Lung microvascular endothelial cell (primary cell): ENCODE measurements at places on chromosomes 13 and 19.

- no peak for DNase-seq
These were observed 8.1 kb downstream of the RPS9 start for GRCh38 chr19:54208784-54209057.

GRCh38 chr19:34851277-34851804, 75.4 kb upstream of the ZNF30 start:
- no peak for DNase-seq

GRCh38 chr13:38328699-38329098, 21.0 kb upstream of the UFM1 start:
- no peak for DNase-seq

- no peak for DNase-seq
These were observed 158.5 kb downstream of the TUBA3C start for GRCh38 chr13:19023115-19023514.

DNA sequence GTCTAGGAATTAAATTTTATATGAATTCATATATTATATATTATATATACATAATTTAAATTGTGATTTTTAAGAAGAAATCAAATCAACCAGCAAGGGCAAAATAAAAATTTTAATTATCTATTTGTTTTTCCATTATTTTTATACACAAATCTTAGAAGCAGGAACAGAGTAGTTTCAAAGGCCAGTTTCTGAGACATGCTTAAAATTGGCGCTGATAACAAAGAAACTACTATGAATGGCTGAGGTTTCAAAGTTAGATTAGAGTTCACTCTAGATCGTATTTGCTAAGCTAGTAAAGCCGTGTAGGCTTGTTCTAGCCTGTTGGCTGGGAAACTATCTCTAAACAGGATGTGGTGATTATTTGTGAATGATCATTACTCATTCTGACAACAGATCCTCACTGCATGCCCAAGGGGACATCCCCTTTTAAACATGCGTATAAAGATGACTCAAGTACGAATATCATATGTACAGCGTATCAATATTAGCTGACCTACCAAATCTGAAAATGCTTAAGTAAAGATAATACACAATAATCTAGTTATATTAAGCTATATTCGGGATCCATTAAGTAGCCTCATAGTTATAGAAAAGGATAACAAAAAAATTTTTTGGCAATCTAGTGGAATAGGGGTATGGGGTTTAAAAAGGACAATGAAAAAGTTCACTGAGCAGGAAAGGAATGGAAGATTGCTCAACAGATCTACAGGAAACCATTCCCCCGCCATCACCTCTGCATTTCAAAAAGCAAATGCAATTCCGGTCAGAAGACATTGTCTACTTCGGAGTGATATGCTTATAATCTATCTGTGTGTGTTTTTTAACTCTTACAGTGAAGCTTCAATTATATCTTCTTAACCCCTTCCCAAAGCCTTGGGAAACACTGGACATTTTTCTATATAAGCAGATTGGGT, 150.1 kb downstream of the SHISA2 start:
- peak; percentile 91 for DNase-seq

- DNase-seq: no peak
These were observed 221.0 kb downstream of the EFNB2 start for GRCh38 chr13:106314417-106314816.

DNA sequence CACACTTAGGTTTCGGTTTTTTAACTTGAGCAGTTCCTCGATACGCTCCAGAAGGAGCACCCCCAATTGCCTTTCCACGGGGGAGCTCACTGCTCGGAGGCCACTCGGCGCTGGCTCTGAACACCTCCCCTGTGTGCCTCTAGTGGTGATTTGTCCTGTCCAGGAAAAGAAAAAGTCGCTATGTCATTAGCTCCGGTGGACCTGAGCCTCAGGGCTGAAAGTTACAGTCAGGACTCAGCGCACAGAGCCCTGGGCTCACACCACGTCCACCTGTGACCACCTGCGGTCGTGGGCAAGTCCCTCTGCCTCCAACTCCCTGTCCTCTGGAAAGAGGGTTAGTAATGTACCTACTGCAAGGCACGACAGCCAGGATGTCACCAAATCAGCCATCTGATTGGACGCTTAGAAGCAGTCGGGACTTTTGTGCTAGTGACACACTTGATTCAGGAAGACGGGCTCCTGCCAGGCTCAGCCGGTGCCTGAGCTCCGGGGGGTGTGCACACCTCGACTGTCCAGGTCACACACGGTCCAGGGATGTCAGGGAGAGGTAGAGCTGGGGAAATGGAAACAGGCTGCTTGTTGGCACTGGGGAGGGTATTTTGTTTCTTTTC, 3.9 kb upstream of the TMPRSS9 start:
- no peak for DNase-seq

DNA sequence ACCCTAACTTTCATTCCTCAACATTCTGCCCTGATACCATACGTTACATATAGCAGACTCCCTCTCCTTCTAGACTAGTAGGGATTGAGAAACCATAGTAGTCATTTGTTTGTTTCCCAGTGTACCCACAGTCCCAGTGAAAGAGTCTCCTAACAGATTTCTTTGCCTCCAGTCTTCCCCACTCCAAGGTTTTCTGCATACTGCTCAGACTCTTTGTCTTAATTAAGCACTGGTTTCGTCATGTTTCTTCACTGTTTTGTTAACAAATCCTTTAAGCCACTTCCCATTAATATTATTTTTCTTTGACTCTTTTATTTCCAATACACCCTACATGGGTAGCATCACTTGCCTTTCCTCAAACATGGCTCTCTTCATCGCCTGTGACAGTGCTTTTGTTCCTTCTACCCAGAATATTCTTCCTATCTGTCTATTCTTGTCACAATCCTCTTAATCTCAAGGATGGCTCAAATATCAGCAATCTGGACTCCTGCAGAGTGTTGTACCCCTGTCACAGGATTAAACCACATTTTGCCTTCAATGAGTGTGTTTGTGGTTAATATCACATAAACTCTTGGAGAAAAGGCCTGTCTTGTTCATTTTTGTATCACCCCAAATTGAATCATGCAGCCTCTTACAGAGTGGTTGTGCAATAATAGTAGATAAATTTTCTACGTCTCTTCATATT, 92.7 kb upstream of the KLF12 start:
- no peak for DNase-seq

GRCh38 chr19:652467-653389, 10.3 kb downstream of the RNF126 start:
- no peak for DNase-seq

GRCh38 chr19:16227837-16228636, 30.3 kb downstream of the AP1M1 start:
- DNase-seq: no peak

DNA sequence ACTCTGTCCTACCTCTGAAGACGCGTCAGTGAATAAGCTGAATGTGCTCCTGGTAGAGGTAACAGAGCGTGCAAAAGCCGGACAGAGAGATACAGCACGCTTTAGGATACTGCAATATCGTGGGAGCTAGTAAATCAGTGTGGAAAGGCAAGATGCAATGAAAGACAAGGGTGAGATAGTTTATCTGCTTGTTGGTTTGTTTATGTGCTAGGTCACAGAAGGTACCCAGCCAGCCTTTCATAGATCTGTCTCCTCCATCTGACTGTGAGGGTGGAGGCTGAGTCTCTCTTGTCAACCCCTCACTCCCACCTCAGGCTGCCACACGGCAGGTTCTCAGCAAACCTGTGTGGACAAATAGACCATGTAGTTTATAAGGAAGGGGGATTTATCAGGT, 904 bp upstream of the GIPC1 start:
- no peak for DNase-seq

GRCh38 chr19:46542428-46543230, 47.0 kb upstream of the PNMA8B start:
- peak; percentile 90 for DNase-seq

- DNase-seq: no peak
These were observed 24.1 kb downstream of the DCAF15 start for GRCh38 chr19:13976446-13976845.

- no peak for DNase-seq
These were observed 1.7 kb downstream of the ZNF446 start for GRCh38 chr19:58477871-58478270.

DNA sequence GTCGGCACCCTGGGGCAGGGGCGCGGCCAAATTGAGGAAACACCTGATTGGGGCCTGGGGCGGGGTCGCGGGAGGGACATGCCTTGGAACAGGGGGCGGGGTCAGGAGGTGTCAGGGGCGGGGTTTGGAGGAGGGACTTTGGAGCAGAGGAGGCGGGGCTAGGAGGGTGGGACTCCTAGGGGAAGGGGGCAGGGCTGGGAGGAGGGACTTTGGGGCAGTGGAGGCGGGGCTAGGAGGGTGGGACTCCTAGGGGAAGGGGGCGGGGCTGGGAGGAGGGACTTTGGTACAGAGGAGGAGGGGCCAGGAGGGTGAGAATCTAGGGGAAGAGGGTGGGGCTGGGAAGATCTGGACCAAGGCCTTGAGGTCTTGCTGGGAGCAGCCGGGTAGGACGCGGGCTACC, 21.9 kb downstream of the GRIN2D start:
- peak; percentile 90 for DNase-seq

- DNase-seq: no peak
These were observed 11.1 kb downstream of the MED25 start for GRCh38 chr19:49829200-49829599.

DNA sequence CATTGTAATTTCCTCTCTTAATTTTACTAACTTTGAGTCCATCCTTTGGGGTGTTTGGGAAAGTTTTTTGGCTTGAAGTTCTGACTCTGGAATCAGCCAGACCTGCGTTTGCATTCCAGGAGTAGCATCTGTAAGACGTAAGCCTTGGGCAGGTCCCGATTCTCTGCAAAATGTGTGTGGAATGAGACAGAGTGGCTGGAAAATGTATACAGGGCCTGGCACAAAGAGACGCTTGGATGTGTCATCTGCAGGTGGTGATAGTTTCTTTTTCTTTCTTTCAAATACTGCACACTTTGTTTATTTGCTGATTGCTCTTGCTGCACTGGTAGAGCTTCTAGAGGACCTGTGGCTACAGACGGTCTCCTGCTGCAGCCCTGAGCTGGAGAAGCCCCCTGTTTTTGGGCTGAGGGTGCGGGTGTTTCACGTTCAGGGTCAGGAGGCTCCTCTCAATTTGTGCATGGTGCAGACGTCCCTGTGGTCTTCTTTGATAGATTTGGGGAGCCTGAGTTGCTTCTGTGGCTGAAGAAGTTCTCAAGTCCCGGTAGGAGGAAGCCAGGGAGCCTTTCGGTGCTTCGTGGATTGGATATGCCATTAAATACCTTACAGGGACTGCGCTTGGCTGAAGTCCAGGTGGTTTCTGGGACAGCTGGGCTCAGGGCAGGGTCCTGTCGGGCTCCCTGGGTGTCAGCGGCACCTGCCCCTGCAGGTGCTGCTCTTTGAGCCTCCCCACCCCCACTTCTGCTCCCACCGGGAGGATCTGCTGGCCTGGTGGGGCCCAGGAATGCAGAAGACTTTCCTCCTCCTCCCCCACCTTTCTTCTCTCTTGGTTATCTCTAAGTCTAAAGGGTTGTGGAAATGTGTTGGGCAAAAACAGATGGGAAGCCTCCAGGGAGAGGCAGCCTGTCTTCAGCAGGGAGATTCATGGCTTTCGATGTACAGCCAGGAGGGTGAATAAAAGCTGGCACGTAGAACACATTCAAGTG, 44.0 kb upstream of the GAS6 start:
- no peak for DNase-seq

DNA sequence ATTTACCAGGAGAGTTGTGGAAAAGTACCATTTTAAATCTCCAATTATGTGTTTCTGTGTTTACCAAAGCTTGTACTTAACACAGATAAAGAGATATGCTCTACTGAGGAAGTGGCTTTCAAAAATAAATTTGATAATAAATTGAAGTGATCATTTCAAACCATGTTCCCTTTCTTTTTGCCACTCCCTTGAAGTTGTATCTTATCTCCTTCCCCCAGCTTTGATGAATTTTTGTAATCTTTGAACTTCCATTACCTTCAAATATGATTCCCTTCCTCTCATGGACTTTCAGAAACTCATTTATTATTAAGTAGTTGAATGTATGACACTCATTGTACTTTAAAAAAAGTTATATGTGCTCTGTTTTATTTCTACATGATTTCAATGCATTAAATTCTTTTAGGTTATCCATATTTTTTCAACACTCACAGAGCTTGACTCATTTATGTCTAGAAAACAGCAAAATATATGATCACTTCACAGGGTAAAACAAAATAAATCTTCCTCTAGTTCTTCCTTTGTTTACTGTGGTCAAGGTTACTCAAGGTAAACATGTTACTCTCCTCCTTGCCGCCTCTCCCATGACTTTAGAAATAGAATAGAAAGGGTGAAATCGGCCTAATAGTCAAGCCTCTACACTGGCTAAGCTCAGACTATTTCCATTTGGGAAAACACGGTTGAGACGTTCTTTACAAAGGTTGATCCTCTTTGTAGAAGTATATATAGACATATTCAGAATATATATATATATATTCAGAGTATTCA, 251.2 kb upstream of the SPRY2 start:
- no peak for DNase-seq

- peak; percentile 1 for DNase-seq
These were observed 156.8 kb downstream of the DNAJC3 start for GRCh38 chr13:95833719-95834118.

GRCh38 chr19:58181902-58182576, 822 bp upstream of the ZNF274 start:
- peak; percentile 59 for DNase-seq

DNA sequence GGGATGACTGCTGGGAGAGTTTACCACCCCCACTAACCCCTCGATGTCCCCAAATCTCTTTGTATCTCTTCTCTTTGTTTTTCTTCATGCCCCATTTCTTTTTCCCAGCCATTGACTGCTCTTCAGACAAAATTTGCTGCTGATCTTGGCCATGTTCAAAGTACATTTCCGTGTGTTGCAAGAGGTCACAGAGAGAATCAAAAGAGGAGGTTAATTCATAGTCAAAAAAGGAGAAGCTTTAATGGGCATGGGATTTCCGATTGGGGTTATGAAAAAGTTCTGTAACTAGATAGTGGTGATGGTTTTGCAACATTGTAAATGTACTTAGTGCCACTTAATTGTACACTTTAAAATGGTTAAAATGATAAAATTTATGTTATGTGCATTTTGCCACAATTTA, 121.1 kb downstream of the FLT1 start:
- DNase-seq: no peak

- DNase-seq: no peak
These were observed 132.5 kb downstream of the ZNF675 start for GRCh38 chr19:23554548-23554947.

- DNase-seq: peak; percentile 63
These were observed 6.9 kb upstream of the ANGPTL4 start for GRCh38 chr19:8357007-8357521.

DNA sequence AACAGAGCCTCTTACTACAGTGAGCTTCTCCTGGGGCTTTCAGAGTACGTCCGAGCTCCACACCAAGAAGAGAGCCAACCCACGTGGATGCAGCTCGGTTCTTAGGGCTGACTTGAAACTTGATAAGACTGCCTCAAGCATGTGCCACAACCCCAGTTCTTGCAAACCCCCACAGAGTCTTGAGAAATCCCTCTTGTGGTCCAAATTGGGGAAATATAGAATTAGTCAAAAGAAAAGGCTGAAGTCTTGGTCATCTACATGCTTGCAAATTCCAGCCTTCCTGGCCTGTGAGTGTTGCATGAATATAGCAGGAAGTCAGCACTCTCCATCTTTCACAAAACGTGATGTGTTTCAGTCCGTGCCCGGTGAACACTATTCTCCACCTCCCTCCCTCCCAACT, 95.2 kb downstream of the GGACT start:
- no peak for DNase-seq
